ENCODE measurements at places on chromosomes 12 and 14. TPM values are rescaled to one million over a fixed set of nuclear protein-coding genes. Genes with fewer than 3 reads are reported as not detected.

Gene GAS2L3
- total RNA-seq, result 79.4 TPM

Gene CD27
- not detected for total RNA-seq

Gene CBLN3
- 0.72 TPM for total RNA-seq

Gene ARID2
- 16.7 TPM for total RNA-seq

Gene GARIN6
- not detected for total RNA-seq

Gene FSCB
- total RNA-seq, result not detected

Measured in RPMI7951 (cell line).